ENCODE measurements at places on chromosomes 6 and 20.

DNA sequence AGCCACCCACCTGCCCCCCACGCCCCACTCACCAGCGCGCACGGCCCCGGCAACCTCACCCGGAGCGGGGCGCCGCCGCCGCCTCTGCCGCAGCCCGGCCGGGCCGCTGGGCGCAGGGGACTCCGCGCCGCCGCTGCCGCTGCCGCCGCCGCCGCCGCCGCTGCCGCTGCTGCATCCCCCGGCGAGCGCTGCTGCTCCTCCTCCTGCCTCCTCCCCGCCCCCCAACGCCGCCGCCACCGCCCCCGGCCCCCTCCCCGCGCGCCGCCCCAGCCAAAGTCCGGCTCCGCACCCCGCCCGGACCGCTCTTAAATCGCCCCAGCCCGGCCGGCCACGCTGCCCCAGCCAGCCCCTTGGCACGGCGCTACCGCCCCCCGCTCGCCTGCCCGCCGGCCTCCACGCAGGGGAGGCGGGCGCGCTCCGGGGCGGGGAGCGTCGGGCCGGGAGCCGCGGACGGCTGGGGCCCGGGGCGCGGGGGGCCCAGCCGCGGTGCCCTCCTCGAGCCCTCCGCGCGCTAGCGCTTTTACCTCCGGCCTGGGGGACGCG lies at the start of gene SULF2:
Gene SULF2, minus strand, starts transcription at position 171 of the 543 bp plus-strand sequence. CDS start 28,118 bp downstream, outside the sequence.
- DNase-seq: no peak

DNA sequence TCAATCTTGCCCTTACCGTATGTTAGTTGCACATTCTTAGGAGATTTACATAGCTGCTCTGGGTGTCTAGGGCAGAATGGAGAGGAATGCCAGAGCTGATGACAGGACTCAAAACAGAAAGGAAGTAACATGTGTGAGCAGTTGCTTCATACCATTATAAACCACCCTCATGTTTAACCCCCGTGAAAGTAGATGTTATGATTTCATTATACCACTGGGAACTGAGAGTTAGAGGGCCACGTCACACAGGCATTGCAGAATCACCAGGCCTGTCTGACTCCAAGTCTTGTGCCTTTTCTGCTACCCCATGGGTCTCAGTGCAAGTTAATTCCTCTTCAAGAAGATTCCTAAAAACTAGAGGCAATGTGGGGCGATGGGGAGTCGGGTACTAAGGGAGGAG lies 23.5 kb upstream of the SIM1 start:
- DNase-seq: no peak

- peak; percentile 89 for DNase-seq
Observed at GRCh38 chr20:49661560-49662329, 51.9 kb downstream of the B4GALT5 start.

- no peak for DNase-seq
Observed at GRCh38 chr6:37524025-37524969, 24.6 kb upstream of the CCDC167 start.

- DNase-seq: no peak
Observed at GRCh38 chr6:143701349-143702234, 23.8 kb downstream of the PHACTR2 start.

- DNase-seq: no peak
Observed at GRCh38 chr6:118750143-118750542, 98.8 kb upstream of the CEP85L start.

DNA sequence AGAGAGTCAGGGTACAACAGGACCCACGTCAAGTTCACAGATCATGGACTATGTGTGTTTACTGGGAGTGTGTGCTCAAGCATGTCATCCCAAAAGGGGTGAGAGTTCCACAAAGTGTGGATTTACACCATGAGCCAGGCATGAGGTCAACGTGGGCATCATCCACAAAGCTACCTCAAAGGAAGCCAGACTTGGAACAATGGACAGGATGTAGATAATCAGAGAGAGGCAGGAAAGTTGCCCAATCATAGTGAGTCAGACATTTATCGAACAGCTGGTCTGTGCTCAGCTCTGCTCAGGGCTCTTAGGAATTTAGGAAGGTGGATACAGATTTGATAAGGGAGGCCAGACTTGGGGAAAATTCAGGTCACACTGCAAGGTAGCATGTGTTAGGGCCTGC lies 317.2 kb upstream of the CDYL start:
- peak; percentile 27 for DNase-seq

GRCh38 chr6:167917551-167918154 lies 79.8 kb upstream of the KIF25 start:
- DNase-seq: no peak

GRCh38 chr6:89430201-89430962 lies 2.6 kb upstream of the ANKRD6 start:
- no peak for DNase-seq

GRCh38 chr6:155854787-155855186 lies 399.1 kb upstream of the NOX3 start:
- no peak for DNase-seq

- DNase-seq: no peak
Observed at GRCh38 chr6:29710281-29710941, 12.8 kb upstream of the HLA-F start.

DNA sequence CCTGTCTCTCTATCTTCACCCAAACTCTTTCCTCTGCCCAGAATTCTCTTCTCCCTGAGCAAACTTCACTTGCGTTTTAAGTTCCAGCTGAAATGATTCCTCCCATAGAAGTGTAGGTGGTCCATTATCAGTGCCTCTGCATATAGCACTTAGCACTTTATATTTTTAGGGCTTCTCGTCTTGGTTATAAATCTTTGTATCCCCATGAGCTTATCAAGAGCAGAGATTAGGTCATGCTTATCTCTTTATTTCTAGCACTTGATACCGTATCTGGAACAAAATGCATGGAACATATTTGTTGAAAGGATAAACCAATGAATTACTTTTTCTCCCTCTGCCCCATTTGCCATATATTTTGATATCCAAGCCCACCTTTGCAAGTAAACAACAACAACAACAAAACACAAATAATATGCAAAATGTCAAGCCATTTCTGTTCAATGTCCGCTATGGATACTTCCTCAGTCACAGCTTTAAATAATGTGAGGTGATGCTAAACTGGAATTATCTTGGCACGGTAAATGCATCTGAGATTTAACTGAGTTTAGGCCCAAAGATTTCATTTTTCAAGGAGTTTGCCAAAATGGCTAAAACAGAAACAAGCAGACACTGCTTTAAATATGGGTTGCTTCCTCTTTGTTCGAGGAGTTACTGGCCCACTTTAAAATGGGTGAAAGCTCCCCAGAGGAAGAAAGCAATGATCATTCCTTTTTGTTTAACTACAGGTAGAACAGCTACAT lies 106.2 kb upstream of the STMND1 start:
- DNase-seq: no peak

DNA sequence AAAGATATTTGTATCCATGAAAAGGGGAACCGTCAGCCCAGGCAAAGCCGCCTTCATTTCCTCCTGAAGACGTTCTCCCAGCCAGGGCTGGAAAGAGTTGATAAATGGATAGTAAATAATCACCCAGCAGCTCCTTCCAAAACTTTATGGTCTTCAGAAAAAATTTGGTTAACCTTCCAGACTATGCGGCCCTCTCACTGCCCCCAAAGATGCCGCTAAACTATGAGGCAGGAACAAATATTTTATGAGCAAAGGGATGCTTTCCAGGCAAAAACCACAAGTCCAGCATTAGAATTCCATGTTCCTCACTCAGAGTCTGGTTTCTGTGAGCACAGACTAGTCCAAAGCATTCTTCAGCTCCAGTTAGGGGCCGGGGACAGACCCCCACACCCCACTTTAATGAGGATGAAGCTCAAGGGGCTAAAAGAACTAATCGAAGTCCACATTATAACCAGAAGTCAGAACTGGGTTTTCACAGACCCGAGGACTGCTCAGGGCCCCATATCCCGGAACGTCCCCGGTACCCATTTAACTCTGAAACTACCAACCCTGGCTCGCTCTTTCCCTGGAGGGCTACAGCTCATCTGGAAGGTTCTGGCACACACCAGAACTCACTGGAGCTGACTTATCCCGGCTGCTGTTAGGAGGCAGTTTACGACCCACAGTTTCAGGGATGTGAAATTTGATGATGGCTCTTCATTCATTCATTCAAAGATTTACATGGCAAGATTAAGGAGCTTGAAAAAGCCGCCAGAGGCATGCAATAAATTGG lies 29.4 kb downstream of the BMP7 start:
- no peak for DNase-seq

GRCh38 chr20:9912858-9913434 lies 74.1 kb upstream of the PAK5 start:
- DNase-seq: peak; percentile 55

DNA sequence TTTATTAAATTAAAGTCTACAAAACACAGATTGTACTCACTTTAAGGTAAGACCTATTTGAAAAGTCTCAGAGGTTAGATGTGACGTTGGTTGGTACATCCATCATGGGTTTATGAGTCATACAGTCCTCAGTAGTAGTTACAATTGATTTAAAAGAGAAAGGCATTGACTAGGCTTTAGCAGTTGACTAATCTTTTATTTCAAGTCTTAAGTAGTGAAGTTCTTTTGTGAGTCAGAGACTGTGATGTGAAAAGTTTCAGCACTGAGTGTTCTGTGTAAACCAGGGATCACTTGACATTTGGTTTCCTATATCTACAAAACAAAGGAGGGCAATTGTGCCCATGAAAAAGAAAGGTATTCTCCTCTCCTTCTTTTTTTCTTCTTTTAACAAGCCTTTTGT lies 221.3 kb downstream of the GRIK2 start:
- peak; percentile 63 for DNase-seq

GRCh38 chr20:24106150-24106800 lies 117.7 kb upstream of the GGTLC1 start:
- no peak for DNase-seq

- DNase-seq: peak; percentile 59
Observed at GRCh38 chr6:7568021-7568420, 22.0 kb upstream of the SNRNP48 start.

DNA sequence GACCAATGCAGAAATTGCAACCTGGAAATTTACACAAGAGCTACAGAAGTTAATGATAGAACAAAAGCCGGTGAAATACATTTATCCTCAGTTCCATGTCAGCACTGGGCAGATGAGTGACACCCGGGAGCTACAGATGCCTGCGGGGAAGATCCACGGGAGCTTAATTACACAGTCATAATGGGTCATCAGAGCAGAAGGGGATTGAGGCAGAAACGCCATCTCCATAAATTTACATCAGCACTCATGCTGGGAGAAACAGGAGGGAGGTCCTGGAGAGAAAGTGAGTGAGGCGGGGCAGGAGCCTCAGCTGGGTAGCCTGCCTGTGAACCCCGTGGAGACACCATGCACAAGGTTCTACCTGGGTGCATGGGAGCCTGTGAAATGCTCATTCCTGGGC lies 37.6 kb upstream of the CST7 start:
- no peak for DNase-seq

- DNase-seq: no peak
Observed at GRCh38 chr20:38833857-38834164, 28.3 kb downstream of the PPP1R16B start.

DNA sequence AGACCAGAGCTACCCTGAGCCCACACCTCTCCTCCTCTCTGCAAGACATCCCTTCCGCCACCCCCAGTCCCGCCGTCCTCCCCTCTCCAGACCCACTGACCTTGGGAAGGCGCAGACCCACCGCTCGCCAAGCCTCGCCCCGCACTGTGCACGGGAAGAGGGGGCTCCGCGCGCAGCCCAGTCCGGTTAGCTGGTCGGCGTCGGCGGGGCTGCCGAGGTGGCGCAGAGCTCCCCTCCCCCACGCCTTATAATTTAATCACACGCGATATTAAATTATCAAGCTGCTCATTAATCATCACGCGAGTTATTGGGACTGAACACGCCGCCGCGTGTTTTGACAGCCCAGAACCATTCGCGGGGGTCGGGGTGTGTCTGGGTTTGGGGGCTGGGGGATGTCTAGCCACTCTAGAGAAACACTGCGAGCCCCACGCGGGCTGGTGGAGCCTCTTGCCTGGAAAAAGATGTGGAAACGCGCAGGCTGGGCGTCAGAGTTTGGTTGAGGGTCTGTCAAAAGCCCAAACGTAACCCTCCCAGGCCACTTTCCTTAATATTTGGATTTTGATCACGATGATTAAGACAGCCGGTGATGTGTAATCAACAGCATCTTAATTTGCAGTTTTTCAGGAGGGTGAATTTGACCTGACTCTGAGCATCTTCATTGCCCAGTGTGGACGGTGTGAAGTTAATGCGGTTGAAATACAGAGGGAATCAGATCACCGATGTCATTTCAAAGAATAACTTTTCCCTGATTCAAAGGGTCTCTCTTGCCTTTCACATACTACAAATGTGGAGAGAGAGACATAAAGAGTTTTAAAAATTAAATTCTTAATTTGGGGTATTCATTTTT lies at the start of gene LINC00237:
Gene LINC00237, minus strand, starts transcription at position 188 of the 847 bp plus-strand sequence.
- DNase-seq: no peak

DNA sequence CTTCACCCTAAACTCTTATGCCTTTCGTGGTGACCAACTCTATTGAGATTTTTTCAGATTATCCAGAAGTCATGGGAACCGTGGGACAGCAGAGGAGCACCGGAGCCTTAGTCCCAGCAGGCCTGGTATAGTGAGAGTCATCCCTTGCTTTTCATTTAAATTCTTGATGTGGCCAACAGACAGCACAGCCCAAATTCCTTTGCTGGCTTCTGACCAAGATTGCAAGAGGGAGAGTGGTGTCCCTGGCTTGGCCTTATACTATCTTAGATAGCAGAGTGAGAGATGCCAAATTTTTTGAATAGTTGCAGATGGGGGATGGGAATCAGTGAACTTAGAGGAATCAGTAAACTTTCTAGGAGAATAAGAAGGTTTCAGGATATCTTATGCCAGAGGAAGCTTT lies 7.8 kb downstream of the STX11 start:
- DNase-seq: peak; percentile 23

DNA sequence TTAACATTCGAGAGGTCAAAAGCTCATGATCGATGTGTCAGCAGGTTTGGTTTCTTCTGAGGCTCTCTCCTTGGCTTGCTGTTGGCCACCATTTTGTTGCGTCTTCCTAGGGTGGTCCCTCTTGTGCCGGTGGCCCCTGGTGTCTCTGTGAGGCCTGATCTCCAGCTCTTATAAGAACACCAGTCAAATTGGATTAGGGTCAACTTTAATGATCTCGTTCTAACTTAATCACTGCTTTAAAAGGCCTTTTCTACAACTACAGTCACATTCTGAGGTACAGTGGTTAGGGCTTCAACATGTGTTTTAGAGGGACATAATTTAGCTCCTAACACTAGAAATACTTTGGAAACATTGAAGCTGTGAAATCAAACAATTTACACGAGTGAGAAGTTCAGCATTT lies 240.8 kb upstream of the KCNQ5 start:
- DNase-seq: no peak

- DNase-seq: no peak
Observed at GRCh38 chr6:52995913-52996645, 995 bp upstream of the GSTA4 start.

- DNase-seq: no peak
Observed at GRCh38 chr6:150704447-150705192, 104.9 kb downstream of the PLEKHG1 start.

GRCh38 chr6:169302255-169302654 lies 48.6 kb upstream of the THBS2 start:
- no peak for DNase-seq

DNA sequence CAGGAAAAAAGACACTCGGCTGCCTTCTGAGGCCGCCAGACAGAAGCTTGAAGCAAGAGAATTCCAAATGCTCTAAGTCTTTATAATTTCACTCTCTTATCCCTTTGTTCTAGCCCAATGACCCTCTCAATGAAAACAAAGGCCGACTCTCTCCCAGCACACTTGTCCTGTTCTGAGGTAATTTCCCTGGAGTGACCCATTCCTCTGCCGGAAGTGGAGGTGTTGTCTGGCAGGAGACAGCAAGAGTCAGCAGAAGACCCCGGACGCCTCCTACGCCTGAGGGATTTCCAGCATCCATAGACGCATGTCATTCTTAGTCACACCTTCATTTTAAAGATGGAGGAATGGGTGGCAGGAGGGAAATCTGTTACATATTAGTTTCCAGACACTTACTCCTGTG lies 110.3 kb downstream of the SOD2 start:
- DNase-seq: no peak

Measured in COLO829 (cell line).